AG09319 (cell line): ENCODE measurements at places on chromosomes 11 and 22.

DNA sequence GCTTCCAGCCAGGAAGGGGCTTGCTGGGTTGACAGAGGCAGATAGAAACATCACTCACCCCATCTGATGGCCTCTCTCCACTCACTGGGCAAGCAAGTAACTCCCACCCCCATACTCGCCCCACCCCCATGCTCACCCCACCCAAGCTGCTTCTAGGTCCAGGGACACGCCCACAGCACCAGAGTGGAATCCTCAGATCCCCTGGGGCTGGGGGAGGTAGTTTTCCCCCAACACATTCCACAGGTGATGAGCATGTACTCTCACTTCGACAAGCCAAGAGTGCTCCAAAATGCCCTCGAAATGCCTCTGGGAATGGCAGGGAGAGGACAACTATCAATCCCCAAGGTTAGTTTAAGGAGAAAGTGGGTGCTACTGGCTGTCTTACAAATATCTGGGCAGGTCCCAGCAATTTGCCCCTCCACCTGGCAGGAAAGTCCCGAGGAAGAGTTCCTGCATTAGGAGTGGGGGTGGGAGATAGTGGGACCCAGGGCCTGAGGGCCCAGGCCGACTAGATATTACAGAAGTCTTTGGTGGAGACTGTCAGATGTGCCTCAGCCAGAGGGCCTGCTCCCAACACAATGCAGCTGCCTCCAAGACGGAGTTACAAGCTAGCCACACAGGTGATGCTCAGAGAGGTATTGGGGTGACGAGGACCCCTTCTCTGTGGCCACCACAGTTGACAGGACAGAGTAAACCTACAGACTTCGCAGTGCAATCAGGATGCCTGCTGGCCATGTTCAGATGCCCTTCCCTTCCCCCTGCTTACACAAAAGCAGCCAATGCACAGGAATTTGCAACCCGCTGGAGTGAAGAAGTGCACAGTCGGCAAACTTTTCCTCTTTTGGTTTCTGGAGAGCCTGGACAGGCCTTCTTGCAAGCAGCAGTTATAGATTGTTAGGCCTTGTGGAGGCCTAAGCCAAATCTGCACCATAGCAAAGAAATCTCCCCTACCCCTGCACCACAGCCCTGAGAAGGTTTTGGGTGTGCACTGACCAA is 2.9 kb upstream of the LMO1 start:
- DNase-seq: no peak

DNA sequence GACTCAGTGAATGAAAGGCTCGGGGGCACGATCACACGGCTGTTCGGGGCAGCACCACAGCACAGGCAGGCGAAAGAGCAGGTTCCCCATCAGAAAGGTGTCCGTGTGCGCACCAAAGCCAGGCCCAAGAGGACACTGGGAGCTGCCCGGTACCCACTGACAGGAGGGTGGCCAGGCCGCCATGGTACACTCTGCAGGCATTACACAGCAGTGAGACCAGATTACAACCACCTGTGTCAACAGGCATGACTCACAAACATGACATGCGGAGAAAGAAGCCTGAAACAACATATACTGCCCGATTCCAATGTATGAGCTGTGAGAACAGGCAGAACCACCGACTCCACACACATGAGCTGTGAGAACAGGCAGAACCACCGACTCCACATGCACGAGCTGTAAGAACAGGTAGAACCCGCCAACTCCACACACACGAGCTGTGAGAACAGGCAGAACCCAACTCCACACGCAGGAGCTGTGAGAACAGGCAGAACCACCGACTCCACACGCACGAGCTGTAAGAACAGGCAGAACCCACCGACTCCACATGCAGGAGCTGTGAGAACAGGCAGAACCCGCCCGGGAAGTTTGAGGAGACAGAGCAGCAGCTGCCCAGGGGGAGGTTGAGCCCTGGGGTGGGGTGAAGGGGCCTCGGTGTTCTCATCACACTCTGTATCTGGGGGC is 32.6 kb downstream of the KIAA0930 start:
- DNase-seq: no peak

DNA sequence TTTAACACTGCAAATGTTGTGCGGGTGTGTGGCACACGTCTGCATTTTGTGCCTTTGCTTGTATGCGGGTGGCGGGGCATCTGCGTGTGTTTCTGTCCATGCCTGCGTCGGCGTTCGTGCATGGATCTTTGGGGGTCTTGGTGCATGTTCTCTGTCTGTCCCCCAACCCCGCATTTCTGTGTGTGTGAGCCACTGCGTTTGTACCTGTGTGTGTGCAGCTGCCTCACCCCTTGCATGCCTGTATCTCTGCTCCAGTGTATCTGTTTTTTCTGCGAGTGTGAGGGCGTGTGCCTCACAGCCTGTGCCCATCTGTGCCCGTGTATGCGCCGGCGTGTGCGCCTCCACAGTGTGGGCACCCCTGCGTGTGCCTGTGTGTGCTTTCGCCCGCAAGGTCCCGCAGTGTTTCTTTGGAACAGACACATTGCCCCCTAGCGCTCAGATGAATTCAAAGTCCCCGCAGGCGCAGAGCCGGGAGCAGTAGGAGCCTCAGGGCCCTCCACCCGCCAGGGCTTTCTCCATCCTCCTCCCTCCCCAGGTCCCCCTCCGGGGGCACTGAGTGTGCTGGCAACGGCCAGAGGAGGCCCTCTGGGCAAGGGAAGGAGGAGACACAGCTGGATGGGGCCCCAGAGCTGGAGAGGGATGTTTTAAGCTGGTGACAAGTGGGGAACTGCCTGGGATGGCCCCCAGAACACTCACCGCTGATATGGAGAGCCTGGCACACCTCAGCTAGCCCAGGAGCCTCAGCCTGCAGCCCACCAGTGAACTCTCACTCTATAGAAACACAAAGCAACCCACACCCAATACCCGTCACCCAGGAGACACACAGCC is 3.1 kb upstream of the MN1 start:
- DNase-seq: no peak

DNA sequence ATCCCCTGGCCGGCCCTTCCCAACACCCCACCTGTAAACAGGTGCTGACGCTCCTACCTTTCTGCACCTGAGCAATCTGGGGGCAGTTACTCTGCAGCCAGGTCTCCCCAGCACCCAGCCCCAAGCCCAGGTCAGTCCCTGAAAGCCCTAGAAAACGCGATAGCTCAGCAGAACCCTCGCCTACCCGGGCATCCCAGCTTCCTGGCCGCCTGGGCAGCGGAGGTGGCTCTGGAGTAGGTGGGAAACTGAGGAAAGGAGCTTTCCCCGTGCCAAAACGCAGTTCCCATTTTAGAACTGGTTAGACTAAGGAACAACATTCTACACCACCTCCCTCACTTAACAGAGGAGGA is 445 bp downstream of the SYTL2 start:
- no peak for DNase-seq

DNA sequence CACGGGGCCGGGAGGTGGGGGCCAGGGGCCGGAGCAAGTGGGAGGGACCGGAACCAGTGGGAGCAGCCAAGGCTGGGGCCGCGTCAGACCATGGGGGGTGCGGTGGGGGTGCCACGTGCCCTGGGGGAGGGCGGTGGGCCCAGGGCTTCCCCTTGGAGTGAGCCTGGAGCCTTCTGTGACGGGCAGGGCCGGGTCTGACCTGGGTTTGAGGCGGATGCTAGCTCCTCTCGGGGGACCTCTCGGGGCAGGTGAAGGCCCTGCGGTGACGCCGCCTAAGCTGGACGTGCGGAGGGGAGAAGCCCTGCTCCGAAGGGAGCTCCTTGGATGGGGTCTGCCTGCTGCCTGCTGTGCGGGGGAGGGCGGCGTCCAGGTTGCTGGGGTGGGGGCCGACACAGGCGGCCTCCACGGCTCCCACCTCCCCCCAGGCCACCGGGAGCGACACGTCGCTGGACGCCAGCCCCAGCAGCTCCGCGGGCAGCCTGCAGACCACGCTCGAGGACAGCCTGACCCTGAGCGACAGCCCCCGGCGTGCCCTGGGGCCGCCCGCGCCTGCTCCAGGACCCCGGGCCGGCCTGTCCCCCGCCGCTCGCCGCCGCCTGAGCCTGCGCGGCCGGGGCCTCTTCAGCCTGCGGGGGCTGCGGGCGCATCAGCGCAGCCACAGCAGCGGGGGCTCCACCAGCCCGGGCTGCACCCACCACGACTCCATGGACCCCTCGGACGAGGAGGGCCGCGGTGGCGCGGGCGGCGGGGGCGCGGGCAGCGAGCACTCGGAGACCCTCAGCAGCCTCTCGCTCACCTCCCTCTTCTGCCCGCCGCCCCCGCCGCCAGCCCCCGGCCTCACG is 115.0 kb downstream of the CACNA1I start:
- DNase-seq: no peak

DNA sequence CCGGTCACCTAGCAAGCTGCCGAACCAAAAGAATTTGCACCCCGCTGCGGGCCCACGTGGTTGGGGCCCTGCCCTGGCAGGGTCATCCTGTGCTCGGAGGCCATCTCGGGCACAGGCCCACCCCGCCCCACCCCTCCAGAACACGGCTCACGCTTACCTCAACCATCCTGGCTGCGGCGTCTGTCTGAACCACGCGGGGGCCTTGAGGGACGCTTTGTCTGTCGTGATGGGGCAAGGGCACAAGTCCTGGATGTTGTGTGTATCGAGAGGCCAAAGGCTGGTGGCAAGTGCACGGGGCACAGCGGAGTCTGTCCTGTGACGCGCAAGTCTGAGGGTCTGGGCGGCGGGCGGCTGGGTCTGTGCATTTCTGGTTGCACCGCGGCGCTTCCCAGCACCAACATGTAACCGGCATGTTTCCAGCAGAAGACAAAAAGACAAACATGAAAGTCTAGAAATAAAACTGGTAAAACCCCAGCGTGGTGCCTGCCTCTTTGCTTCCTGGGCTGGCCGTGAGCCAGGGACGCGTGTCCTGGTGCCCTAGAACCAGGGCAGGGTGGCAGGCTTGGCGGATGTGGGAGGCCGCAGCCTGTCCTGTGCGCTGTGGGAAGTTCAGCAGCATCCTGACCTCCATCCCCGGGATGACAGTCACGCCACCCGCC is 13.2 kb downstream of the CCND1 start:
- DNase-seq: no peak

DNA sequence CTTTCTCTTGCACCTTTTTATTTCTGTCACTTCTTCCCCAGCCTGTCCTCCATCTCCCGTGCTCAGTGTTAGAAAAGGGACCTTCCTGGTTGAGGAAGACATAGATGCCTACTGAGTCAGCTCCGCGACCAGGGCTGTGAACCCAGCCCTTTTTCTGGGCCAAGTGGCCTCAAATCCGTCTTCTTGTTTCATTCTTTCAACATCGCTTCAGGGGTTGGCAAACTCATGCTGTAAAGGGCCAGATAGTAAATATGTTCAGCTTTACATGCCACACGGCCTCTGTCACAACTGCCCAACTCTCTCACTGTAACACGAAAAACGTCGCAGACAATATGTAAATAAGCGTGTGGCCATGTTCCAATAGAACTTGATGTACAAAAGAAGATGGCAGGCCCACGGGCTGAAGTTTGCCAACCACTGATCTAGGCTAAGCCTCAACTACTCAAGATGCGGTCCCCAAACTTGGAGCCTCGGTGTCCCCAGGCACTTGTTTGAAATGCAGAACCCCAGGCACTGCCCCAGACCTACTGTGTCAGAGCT is 338.4 kb downstream of the MN1 start:
- DNase-seq: no peak

- DNase-seq: no peak
Observed at GRCh38 chr11:108958368-108959104, 293.7 kb downstream of the DDX10 start.

DNA sequence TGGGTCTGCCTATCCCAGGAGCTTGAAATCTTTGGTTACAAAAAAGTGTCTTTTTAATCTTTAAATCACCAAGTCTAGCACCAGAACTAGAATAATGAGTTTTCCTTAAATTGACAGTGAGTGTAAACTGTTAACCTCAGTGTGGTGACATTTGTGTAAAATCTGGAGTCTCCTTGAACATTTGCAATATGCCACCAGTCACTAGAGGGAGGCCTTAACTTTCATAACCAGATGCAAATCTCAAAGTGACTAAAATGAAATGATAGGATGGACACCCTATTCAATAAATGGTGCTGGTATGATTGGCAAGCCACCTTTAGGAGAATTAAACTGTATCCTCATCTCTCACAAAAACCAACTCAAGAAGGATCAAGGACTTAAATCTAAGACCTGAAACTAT is 8.3 kb upstream of the SCGB1D2 start:
- DNase-seq: no peak

DNA sequence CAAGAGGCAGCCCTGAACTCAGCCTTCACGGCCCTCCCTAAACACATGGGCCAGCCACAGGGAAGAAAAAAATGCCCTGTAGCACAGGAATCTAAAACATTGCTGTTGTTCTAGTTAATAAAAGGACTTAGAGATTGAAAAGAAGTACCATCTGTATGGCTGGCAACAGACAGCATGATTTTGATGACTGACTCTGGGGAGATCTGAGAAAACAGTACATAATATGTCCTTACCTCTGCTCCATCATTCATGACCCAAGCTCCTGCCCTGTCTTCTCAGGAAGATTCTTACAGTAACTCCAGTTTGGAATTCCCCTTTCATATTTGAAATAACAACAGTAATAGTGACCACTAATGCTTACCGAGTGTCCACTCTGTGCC is 244.2 kb downstream of the ETS1 start:
- no peak for DNase-seq

GRCh38 chr22:26021516-26021915 is 147.7 kb upstream of the SEZ6L start:
- no peak for DNase-seq

- no peak for DNase-seq
Observed at GRCh38 chr11:99425596-99425995, 404.8 kb downstream of the CNTN5 start.

GRCh38 chr11:109275931-109276330 is 146.1 kb upstream of the C11orf87 start:
- no peak for DNase-seq

GRCh38 chr11:86497836-86498235 is 123.1 kb downstream of the CCDC81 start:
- no peak for DNase-seq

DNA sequence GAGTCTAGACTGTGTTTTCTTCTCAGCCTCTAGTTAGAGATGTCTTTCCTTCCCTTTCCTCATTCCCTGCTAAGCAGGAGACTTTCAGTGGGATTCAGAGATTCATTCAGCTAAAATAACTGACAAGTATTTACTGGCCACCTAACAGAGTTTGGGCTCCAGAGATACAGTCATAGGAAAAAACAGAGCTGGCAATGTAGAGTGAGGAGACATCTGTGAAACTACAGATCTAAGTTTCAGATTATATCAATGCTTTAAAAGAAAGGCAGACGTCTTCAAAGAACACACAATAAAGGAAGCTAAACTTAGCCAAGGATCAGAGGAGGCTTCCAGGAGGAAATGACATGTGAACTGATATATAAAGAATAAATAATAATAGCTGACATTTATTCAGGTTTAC is 355.6 kb upstream of the DDI1 start:
- no peak for DNase-seq

DNA sequence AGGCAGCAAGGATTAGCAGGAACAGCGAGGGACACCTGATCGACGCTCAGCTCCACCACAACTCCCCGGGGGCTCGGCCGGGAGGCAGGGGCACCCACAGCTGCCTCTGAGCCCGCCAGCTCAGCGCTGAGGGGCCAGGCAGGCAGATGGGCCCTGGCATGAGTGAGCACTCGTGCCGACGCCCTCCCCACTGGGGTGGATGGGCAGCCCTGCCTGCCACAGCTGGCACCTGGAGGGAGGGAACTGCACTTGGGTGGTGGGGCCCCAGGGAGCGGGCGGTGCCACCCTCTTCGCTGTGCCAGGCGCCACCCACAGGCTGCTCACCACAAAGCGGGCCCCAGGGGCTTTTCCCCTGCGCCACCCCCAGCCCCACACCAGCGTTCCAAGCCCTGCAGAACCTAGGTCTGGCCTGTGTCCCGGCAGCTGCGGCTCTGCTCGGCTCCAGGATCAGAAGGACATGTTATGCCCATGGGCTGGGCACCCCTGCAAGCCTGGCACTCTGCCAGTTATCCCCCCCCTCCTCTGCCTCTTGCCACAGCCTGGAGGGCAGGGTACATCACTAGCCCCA is 28.8 kb downstream of the WNT7B start:
- DNase-seq: no peak
